ENCODE measurements at places on chromosomes 12 and 14.

GRCh38 chr12:117032593-117033381, 66.4 kb downstream of the TESC start:
- no peak for DNase-seq

GRCh38 chr12:28294300-28294699, 104.0 kb downstream of the CCDC91 start:
- DNase-seq: no peak

DNA sequence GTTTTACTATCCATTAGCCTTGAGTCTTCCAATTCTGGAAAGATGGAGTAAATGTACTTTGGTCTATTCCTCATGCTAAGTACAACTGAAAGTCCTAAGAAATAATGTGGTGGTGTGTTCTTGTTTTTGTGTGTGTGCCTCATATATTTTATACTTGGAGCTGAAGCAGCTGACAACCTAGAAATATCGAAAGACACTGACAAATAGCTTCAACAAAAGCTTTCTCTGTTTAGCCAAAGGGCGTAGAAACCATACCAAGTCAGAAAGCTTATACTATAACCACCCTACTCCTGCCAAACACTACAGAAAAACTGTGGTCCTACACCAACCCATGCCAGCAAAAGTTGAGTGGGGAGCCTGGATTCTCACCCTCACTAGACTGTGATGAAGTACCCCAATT, 188.4 kb downstream of the GPHN start:
- DNase-seq: no peak

- no peak for DNase-seq
These were observed 1.9 kb downstream of the TMTC3 start for GRCh38 chr12:88144037-88144436.

- no peak for DNase-seq
These were observed 741 bp upstream of the CRIP2 start for GRCh38 chr14:105473677-105474482.

DNA sequence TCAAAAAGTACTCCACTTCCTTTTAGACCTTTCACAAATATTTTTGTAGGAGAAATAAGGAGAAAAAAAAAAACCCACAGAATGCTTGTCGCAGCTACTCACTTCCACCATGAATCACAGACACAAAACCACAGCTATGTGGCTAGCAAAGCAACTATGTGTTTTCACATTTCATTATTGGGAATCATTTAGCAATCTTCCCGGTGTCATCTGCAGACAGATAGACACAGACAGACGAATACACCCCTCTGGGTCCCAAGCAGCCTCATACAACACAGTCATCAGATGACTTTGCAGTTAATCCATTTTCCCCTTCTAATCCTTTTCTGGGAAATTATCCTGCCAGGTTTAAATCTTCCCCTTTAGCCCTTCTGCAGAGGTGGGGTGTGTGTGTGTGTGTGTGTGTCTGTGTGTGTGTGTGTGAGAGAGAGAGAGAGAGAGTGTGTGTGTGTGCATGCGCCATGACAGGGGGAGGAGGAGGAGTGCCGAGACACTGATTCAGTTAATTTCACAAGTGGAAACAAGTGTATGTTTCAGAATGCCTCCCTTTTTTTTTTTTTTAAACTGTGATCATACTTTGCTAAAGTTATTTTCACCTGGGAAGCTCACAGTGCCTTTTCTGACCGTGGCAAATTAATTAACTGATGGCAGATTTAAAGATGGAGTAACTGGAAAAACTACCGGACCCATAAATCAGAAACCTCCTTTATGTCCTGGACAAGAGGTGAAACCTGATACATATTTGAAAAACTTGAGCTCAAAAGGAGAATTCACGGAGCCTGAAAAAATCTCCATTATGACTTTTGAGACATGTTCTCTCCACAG, 39.9 kb downstream of the LTBP2 start:
- no peak for DNase-seq
